Renal cortex interstitium (tissue), 15 donors: ENCODE measurements at places on chromosomes 1 and 21.
A peak's percentile ranks its signal among the peaks of the same experiment; 100 is the strongest.

- DNase-seq, result no peak
These were observed 7.2 kb downstream of the CD34 start for GRCh38 chr1:207903767-207904166.

- DNase-seq, result no peak
These were observed 41.0 kb downstream of the KCNH1 start for GRCh38 chr1:211092955-211093354.

DNA sequence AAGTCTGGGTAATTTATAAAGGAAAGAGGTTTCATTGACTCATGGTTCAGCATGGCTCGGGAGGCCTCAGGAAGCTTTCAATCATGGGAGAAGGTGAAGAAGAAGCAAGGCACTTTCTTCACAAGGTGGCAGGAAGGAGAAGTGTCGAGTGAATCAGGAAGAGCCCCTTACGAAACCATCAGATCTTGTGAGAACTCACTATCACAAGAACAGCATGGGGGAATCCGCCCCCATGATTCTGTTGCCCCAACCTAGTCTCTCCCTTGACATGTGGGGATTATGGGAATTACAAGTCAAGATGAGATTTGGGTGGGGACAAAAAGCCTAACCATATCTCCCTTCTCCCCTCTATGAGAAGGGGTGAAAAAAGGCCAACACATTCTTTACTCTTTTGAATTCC, 11.2 kb upstream of the IVNS1ABP start:
- DNase-seq, result no peak

DNA sequence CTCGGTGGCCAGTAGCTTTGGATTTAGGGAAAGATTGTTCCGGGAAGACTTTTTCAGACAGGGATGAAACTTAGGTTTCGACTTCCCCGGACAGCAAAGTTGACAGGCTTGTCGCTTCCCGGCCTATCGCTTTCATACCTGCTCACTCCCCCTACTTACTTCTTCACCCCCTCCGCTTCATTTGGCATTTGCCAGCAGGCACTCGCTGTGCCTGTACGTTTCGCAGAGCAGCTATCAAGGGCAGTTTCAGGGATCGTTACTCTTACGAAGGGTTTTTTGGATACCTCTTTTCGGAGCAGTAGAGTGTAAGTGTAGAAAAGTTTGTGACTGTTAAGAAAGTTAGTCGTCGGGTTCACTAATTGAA, 393 bp downstream of the BLZF1 start:
- DNase-seq, result peak; percentile 5

DNA sequence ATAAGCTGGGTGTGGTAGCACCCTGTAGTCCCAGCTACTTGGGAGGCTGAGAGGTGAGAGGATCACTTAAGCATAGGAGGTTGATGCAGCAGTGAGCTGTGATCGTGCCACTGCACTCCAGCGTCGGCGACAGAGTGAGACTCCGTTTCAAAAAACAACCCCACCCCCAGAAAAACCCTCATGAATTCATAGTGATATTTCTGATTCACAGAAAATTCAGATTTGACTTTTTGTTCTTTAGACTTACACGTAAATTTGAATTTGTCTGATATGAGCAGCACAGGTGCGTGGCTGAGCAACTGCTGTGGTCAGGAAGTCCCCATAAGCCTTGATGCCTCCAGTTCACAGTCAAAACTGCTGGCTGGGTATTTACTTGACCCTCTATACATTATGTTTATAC, 10.0 kb upstream of the MORC3 start:
- no peak for DNase-seq

DNA sequence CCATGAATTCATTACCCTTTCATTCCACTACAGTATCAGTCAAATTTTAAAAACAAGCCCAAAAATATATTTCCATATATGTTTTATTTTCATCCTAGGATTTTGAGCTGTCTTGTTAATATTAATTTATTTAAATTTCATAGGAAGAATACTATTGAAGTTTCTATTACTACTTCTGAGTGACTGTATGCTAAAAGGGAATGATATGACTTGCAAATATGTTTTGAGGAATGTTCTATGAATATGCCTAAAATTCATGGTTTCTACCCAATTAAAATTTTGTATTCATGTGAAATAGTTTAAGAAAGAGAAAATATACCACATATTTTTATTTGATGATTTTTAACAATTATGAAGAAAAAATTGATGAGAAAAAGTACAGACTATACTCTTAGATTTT, 52.9 kb upstream of the BACH1 start:
- DNase-seq, result no peak
